ENCODE measurements at places on chromosomes 11 and 22.
A peak's percentile ranks its signal among the peaks of the same experiment; 100 is the strongest.

GRCh38 chr11:130609121-130610035 is 160.9 kb downstream of the ADAMTS15 start:
- no peak for DNase-seq

DNA sequence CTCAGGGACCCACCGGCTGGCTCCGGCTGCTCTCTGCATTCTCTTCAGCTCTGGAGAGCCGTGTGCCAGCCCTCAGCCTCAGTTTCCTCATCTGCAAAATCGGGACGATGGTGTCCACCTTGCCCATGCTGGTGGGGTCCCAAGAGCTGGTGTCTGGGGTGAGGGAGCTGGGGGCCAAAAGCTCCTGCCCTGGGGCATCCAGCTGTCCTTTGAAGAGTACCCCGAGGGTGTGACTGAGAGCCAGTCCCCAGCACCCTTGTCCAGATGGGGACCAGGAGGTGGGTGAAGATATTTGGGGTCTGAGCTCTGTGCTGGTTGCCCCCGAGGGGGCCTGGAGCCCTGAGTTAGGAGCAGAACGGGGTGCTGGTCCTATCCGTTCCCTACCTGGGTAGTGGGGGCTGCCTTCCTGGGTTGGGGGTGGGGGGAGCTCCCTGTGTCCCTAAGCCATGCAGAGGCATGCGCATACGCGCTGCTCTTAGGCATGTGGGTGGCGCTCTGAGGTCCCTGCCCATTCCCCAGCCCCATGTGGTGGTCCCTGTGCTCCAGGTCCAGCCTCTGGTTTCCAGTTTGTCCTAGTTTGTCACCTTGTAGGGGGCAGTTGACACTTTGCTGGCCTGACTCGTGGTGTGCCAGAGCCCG is 4.9 kb downstream of the LRP5 start:
- no peak for DNase-seq

DNA sequence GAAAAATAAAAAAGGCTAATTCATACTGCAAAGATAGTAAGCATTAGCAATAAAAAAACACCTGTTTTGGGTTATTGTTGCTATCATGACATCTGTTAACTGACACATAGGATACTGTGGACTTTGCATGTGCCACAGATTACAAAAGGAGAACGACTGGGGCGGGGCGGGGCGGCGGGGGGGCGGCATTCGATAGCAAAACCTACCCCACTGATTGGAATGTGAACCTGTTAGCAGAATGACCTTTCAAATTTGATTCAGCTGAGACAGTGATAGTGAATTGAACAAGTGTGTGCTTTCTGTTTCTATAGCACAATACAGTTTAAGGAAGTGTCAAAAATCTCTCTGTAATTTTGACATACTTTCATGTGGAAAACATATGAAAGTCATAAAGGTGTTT is 14.9 kb downstream of the MMP20 start:
- no peak for DNase-seq

DNA sequence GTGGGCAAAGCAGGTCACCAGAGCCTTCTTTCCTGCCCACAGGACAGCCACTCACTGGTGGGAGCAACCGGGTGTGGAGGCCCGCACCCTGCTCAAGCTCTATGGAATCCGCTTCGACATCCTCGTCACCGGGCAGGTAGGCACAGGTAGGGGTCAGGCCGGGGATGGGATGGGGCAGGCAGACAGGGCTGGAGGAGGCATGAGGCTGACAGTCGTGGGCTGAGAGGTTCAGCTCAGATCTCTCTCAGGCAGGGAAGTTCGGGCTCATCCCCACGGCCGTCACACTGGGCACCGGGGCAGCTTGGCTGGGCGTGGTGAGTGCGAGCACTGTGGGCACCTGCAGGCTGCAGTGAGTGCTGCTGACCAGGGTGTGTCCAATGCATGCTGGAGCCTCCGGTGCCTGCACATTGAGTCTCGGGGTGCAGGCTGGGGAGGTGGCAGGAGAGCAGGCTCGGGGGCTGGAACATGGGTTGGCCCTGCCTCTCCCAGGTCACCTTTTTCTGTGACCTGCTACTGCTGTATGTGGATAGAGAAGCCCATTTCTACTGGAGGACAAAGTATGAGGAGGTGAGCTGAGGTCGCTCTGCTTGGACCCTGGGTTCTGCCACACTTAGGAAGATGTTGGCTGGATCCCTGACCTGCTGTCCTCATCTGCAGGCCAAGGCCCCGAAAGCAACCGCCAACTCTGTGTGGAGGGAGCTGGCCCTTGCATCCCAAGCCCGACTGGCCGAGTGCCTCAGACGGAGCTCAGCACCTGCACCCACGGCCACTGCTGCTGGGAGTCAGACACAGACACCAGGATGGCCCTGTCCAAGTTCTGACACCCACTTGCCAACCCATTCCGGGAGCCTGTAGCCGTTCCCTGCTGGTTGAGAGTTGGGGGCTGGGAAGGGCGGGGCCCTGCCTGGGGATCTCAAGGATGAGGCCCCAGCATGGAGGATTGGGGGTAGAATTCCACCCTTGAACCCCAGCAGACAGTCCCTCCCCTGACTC is 6.3 kb downstream of the SLC7A4 start:
- no peak for DNase-seq

DNA sequence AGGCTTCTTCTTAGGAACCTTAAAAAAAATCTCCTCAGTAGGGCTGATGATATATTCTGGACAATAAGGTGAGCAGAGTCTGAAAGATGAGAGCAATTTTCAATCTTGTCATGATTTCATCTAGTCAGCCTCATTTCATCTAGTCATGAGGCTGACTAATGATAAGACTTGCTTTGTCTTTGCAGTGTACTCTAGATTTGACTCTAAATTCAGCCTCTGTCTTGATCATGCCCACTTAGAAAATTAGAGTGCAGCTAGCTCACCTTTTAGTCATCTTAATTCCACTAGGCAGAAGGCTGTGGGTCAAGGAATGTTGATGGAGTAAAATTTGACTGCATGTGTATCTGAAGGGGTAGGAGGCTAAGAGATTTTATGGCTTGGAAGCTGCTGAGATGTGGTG is 5.5 kb downstream of the EHF start:
- no peak for DNase-seq

DNA sequence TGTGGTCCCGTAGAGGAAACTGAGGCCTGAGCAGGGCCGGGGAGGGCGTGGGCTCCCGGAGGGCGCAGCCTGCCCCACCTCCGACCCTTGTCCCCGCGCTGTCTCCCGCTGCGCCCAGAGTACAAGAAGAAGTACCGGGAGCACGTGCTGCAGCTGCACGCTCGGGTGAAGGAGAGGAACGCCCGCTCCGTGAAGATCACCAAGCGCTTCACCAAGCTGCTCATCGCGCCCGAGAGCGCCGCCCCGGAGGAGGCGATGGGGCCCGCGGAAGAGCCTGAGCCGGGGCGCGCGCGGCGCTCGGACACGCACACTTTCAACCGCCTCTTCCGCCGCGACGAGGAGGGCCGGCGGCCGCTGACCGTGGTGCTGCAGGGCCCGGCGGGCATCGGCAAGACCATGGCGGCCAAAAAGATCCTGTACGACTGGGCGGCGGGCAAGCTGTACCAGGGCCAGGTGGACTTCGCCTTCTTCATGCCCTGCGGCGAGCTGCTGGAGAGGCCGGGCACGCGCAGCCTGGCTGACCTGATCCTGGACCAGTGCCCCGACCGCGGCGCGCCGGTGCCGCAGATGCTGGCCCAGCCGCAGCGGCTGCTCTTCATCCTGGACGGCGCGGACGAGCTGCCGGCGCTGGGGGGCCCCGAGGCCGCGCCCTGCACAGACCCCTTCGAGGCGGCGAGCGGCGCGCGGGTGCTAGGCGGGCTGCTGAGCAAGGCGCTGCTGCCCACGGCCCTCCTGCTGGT is 1.9 kb downstream of the NLRP6 start:
- DNase-seq, result no peak

GRCh38 chr11:102611291-102611690 is 13.8 kb downstream of the MMP20 start:
- DNase-seq, result no peak

- DNase-seq, result no peak
Observed at GRCh38 chr11:24311974-24312373, 184.9 kb upstream of the LUZP2 start.

GRCh38 chr11:61897387-61898246 is 6.3 kb upstream of the FADS3 start:
- peak; percentile 20 for DNase-seq

DNA sequence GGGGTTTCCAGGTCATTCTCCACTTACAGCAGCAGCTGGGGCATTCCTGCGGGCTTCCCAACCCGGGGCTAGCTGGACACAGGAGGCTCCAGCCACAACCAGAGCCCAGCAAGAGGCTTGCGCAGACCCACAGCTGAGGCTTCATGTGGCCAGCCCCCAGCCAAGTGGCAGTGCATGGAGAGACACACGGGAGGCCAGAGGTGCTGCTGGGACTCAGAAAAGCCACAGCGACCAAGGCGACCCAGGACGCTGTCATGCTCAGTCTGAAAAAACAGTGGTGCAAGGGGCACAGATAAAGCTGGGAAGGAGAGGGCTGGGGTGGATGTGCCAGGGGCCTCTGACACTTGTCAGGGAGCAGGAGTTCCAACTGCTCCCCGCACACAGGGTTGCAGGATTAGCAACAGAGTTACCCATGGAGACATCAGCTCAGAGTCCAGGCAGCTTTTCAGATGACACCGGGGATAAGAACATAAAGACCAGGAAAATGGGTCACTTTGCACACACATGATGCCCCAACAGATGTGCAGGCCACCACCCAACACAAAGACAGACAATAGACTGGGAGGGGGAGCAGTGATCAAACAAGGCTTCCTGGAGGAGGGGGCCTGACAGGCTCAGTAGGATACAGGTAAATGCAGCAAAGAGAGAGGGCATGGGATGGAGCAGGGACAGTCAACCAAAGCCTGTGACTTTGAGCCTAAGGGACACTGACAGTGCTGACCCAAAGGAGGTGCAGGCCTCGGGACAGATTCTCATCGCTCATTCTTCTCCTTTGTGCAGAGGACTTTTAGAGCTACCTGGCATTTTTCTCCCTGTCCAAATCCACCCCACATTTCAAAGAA is 6.9 kb upstream of the NEAT1 start:
- no peak for DNase-seq

GRCh38 chr11:114775875-114776621 is 97.7 kb downstream of the NXPE2 start:
- DNase-seq, result no peak

GRCh38 chr11:126518071-126518971 is 162.8 kb downstream of the ST3GAL4 start:
- DNase-seq, result no peak

DNA sequence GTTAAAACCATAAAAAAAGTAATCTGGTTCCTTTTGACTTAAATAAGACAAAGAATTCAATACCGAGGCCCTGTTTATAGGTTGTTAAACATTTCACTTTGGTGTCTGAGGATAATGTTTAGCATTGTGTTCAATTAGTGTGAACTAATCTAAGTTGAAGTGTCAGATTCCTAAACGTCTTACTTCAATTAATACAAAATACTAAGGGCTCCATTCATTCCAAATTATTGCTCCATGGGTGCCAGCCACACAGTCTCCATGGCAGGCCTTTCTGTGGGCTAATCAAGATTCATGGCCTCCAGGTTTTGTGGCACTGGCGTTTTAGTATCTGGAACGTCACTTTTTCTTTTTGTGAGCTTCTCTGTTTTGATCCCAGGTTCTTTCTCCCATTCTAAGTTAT is 89.4 kb downstream of the TMEM135 start:
- DNase-seq, result no peak

- peak; percentile 92 for DNase-seq
Observed at GRCh38 chr22:47337161-47337621, 574.7 kb downstream of the TBC1D22A start.

GRCh38 chr22:49087716-49088601 is 739.7 kb downstream of the BRD1 start:
- no peak for DNase-seq

DNA sequence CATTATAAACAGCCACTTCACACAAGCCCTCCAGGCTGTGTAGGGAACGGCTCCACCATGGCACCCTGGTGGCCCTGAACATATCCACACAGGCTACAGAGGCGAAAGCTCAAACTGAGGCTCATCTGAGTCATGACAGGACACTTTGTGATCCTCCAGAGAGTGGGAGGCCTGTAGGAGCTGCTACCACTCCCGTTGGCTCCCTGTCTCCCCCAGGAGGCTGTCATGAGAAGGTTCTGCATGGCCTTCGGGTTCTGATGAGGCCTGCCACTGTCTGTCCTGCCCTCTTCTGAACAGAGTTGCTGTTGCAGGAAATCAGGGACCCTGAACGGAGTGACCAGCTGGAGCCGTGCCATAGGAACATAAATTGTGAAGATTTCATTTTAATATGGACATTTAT is 23.8 kb upstream of the ALDH3B2 start:
- no peak for DNase-seq

GRCh38 chr22:25827415-25827814 is 85.4 kb downstream of the MYO18B start:
- DNase-seq, result no peak

GRCh38 chr11:29312812-29313211 is 704.0 kb downstream of the KCNA4 start:
- peak; percentile 39 for DNase-seq

- no peak for DNase-seq
Observed at GRCh38 chr11:117715801-117716200, 81.2 kb downstream of the DSCAML1 start.

DNA sequence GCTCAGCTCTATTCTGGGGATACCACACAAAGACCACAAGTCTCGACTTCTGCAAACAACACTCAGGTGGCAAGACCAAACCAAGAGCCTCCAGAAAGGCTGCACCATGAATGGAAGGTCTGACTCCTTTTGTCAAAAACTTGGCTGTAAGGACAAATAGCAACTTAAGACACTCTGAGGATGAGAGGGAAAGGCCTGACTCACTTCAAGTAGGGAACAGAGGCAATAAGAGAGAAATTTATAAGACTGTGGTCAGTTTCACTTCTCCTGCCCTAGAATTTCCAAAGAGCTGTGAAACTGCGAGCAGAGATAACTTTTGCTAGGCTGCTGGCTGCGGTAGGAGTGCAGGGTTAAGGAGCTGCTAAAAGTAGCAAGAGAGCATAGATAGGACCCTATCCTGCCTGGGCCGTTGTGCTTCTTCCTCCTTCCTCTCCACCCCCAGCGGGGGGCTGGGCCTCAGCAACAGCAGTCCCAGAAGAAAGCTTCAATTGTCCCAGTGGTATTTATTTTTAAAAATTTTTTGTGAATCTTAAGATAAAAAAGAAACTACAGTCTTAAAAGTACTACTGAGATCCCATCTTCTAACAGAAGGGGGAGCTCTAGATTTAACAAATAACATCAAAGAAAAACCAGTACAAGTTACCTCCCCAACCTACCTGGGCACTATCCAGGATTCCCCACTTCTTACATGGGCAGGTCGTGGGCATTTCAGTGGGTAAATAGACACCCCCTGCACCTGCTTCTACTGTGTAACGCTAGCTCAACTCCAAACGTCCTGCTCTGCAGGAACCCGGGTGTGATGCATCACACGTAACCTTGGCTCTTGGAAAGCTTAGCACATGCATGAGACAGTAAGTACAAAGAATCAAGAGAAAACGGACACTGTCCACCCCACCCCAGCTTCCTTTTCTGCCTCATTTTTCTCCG is 66.4 kb downstream of the SGSM3 start:
- peak; percentile 63 for DNase-seq

- no peak for DNase-seq
Observed at GRCh38 chr22:42946546-42947198, 68.3 kb downstream of the PACSIN2 start.

Data from fibroblast of lung (primary cell).